ENCODE measurements at places on chromosomes 6 and 20.

- DNase-seq: no peak
Measured at GRCh38 chr6:15623276-15624116, 39.3 kb downstream of the DTNBP1 start.

GRCh38 chr6:99434702-99435530 lies 9.8 kb upstream of the PNISR start:
- DNase-seq: no peak

DNA sequence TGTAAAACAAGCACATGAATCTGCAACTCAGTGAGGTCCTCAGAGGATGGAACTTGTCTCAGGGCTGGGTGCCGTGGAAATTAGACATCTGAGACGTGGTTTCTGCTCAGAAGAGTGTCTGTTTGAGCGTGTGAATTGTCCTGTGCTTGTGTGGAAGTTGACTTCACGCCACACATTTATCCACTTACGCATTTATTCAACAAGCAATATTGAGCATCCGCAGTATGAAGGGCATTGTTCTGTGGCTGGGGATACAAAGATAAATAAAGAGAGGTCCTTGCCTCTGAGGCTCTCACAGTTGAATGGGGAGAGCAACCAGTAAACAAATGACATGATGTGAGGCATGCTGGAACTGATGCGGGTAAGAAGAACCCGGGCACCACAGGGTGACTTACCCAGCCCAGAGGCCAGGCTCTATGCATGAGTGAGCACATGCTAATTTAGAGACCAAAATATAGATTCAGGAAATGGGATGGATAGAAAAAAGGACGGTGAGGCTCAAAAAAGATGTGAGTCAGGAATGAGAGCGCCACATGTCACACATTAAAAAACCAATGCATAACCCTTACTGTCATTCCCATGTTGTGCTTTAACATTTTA lies 60.4 kb downstream of the SOBP start:
- no peak for DNase-seq

GRCh38 chr20:3307078-3307477 lies 68.1 kb upstream of the SLC4A11 start:
- DNase-seq: no peak

DNA sequence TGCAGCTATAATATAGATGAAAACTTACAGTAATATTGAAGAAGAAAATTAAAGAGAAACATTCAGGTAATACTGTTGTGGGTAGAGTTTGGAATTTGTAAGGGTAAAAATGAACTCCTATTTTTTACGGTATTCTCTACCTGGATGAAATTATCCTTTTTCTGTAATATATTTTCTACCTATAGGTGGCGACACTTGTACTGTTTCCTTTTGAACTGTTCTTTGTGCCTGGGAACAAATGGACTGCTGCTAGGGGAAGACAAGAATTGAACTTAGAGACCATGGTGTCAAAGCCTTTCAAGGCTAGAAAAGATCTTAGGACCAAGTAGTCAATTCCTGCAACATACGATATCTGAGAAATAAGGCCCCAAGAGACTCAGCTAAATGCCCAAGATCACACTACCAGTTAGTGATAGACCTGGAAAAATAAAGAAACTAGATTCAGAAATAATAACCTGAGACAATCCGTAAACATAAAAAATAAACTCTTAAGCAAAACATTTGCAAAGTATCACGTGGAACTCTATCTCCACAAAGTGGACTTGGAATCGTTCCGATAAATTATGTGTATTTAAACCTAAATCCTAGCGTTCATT lies 383.8 kb downstream of the TFAP2A start:
- no peak for DNase-seq

DNA sequence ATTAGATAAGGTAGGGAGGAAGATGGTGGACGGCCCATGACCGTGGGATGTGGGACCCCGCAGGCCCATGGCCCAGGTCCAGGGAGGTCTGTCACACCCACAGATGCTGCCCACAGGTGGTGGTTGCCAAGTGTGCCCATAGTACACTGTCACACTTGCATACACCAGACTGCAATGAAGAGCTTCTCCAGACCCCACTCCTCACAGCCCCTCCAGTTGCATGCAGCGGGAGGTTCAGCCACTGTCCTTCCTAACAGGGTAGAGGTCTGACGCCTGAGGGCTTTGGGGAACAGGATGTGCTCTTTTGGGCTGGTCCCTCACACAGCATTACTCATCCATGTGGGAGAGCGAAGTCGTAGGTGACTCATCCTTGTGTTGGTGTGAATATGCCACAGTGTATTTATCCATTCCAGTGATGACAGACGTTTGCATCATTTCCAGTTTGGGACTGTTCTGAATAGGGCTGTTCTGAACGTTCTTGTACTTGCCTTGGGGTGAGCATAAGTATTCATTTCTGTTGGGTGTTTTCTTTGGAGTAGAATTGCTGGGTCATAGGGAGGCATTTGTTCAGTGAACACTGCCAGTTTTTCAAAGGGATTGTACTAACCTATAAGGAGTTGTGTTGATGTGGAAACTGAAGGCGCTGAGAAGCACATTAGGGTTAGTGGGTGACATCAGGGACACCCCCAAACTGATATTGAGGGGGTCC lies 10.1 kb upstream of the PYGB start:
- no peak for DNase-seq

DNA sequence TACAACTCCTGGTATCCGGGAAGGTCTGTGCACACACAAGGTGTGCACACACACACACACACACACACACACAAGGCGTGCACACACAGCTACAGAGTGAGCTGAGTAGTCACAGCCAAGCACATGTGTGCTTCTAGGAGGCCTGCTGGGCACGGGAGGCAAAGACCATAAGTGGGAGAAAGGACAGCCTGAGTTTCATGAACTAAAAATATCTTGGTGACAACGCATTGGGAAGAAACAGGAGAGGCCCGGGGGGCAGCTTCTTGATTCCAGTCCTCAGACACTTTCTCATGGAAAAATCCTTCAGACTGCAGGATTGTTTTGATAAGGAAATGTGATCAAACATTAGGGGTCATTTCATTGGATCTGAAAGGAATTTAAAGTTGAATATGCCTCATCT lies 2.6 kb downstream of the TRAF3IP2 start:
- no peak for DNase-seq

- DNase-seq: no peak
Measured at GRCh38 chr6:15329197-15329671, 83.4 kb downstream of the JARID2 start.

GRCh38 chr6:37019065-37019450 lies 13.6 kb downstream of the FGD2 start:
- DNase-seq: no peak

DNA sequence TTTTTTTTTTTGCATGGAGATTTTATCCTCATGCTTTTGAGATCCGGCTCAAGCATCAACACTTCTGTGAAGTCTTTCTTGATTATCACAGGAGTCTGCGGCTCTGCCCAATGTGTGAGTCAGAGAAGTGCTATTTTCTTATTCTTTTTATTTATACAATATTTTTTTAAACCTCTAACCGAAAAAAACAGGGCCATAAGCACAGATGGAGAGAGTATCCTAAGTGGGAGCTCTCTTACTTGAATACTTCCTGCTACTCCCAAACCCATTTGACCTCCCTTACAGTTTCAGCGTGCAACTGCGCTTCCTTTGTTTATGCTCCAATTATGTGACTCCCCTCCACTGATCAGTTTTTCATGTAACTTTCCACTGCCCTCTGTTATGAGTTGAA lies 8.7 kb upstream of the ATXN1 start:
- no peak for DNase-seq

- DNase-seq: no peak
Measured at GRCh38 chr6:120945905-120946594, 388.2 kb downstream of the TBC1D32 start.

DNA sequence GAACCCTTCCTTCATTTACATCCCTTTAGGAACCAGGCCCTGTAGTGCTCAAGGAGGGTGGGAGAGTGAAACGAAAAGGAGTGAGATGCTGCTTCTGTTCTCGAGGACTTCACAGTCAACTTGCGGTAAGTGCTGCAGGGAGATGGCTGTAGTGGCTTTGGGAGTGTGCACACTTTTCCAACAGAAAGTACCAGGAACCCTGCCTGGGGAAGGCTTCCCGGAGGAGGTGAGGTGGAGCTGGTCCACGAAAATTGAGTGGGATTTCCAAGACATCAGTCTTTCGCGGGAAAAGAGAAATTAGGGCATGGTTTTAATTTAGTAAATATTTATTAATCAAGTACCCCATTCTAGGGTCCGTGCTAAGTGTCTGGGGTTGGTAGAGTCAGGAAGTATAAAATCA lies 12.7 kb downstream of the TRIM31 start:
- no peak for DNase-seq

- DNase-seq: no peak
Measured at GRCh38 chr20:6057691-6058090, 3.8 kb upstream of the LRRN4 start.

DNA sequence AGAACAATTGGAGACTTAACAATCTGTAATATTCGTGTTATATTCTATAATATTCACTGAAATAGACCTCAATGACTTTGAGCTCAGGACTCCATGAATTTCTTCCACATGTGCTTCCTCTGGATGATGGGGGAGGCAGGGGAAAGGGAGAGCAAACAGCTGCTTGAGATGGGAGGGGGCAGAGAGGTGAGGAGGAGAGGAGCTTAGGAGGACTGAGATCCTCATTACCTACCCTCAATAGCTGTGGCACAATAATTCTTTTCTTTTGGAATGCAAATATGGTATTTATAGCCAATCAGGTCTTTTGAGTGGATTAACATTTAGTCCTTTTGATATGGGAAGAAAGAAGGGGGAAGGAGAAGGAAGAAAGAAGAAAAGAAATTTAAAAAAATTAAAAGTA lies 64.1 kb upstream of the ZNF217 start:
- no peak for DNase-seq

DNA sequence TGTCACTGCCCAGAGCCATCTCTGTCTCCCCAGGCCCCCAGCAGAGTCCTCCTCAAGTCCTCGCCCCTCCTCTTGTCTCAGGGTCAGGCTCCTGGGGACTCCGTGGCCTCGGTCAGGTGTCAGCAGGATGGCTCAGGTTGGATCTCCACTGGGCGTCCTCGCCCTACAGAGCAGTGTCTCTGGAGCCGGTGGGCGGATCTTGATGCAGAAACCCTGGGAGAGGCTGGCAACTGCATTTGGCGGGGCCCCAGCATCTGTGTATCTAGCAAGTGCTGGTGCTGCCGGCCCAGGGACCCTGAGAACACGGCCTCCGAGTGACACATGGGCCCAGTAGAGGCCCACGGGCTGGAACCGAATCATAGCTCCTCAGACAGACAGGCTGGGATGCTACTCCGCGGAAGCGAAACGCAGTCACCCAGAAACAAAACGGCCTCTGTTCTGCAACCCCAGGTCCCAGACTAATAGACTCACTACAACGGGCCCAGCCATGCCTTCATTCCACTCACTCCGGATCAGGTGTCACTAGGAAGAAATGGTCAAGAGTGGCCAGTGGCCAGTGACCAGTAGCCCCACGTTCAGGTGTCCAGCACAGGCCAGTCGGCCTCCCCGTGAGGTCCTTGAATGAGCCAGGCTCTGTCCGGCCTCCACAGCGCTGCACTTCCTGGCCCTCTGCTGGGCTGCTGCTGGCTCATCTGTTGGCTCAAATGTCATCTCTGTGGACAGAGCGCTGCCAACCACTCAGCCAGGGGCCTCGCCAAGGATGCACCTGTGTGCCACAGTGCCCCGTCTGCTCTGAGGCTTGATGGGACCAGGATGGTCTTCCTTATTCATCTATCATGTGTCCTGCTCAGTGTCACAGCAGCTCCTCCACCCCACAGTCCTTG lies 12.6 kb upstream of the FRMD1 start:
- DNase-seq: no peak

DNA sequence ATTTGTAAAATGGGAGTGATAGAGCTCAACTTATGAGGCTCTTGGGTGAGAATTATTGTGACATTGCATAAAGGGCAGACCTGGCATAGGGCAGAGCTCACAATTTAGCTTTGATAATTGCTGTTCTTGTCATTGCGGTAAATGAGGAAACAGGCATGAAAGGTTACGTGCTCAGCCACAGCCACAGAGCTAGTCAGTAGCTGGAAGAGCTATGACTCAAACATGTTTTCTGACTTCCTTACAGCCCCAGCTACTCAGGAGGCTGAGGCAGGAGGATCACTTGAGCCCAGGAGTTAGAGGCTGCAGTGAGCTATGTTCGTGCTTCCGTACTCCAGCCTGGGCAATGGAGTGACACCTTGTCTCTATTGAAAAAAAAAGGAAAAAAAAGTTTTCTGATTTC lies 3.5 kb upstream of the GHRH start:
- DNase-seq: no peak

GRCh38 chr20:22629927-22630326 lies 45.6 kb upstream of the FOXA2 start:
- DNase-seq: no peak

GRCh38 chr6:154367336-154367735 lies 10.7 kb upstream of the IPCEF1 start:
- no peak for DNase-seq

- DNase-seq: no peak
Measured at GRCh38 chr6:154092326-154092962, 53.4 kb downstream of the OPRM1 start.

GRCh38 chr6:3227363-3228045 lies at the start of gene TUBB2B:
Gene TUBB2B (minus strand): TSS chr6:3227653. CDS start chr6:3227543, 110 bp downstream.
- peak; percentile 61 for DNase-seq

DNA sequence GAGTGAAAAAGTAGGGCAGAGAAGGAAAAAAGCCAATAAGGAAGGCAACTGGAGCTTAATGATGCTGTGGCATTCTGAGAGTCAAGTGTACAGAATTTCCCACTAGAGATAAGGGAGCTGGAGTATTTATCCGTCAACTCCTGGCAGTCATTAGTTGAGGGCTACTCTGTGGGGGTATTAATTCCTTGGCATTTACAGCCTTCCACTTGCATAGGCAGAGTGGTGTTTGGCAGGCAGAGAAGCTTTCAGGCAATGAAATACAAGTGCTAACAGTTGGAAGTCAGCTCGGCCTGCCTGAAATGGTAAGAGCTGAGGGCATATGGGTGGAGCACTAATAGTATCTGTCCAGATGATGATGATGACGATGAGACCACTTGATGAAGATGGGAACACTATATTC lies 207.3 kb upstream of the FLRT3 start:
- DNase-seq: no peak

DNA sequence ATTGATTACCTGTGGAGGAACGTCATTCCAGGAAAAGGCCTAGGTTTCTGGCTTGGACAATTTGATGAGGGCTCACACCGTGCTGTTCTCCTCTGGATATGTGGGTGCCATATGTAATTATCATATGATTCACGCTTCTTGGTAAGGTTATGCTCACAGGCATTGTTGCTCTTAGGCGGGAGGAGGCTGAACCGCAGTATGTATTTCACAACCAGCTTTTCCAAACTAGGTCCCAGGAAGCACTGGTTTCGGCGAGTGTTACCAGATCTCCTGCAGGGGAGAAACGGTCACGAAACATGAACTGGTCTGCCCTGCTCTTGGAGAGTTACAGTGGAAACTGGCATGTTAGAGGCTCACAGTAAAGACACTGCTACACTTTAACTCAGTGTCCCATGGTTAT lies 793 bp upstream of the FAM50B start:
- DNase-seq: no peak

GRCh38 chr20:9323622-9324021 lies 190.8 kb upstream of the LAMP5 start:
- DNase-seq: peak; percentile 12

GRCh38 chr20:16043931-16044330 lies 529.3 kb downstream of the KIF16B start:
- no peak for DNase-seq

GRCh38 chr20:19971116-19971515 lies 46.0 kb upstream of the NAA20 start:
- DNase-seq: no peak
